ENCODE measurements at places on chromosomes 7 and 10.

DNA sequence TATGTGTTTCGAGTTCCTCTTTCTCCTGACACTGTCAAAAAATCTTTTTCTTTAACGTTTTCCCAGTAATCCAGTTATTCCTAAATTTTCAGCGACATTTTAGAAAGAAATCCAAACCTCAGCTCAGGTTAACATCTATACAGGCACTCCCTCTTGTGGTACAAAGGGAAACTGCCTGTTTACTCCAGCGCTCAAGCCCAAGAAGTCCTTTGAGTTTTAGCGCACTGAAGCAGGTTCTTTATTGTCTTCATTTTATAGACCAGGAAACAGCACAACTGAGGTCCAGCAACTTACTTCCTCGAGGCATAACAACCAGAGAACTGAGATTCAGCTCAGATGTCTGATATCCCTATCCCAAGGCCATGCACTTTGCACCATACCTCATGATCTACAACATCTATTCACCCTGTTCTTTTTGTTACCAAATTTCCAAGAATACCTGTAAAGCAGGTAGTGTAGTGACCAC, 287.2 kb upstream of the MKLN1 start:
- no peak for DNase-seq

DNA sequence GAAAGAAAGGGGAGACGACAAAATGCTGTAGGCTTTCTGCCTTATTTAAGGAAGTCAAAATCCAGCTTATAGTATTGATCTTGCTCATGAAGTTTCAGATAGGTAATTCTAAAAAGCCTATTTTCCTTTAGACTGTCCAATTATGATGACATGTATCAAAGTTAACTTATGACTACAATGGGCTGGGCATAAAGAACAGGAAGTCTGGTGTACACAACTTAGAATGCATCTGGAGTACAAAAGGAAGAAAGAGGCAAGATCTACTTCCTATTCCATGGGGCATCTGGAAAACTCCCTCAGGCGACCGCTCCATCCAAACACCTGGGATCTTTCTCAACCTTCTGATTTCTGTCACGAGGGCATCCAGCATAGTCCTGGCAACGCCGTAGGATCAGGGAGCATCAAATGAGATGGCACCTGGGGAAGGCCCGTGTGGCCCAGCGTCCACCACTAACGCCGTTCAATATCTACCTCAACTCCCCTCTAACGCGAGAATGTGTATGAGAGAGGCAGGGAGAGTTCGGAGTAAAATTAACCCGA, 512 bp downstream of the FAM24B start:
- DNase-seq: no peak

DNA sequence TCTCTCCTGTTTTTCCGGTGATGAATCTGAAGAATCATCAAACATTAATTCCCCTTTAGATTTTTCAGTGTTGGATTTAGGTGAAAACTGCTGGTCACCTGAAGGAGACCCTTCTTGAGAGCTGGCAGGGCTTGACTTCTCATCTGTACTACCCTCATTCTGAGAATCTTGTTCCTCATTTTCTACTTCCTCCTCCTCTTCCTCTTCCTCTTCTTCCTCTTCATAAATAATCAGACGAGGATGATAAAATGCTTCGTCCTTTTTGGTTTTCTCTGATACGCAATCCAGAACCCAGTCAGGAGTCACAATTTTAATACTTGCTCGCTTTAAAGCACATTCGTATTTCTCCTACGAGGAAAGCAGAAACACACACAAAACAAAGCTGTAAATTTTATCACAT, 26.9 kb downstream of the PAXIP1 start:
- DNase-seq: no peak

GRCh38 chr10:37934791-37935190, 41.7 kb downstream of the ZNF25 start:
- no peak for DNase-seq

GRCh38 chr7:90701021-90701420, 104.9 kb downstream of the CDK14 start:
- no peak for DNase-seq

DNA sequence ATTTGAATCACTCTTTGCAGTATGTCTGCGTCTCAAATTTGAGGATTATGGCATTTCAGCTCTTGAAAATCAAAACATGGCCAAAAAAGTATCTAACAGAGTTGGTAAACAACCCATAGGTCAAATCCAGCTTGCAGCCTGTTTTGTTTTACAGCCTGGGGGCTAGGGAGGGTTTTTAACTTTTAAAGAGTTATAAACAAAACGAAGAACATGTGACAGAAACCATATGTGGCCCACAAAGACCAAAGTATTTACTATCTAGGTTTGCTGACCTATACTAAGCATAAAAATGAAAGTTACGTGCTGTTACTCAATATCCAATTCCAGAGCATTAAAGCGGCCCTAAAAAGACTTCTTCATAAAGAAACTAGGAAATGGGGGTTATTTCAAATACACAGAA, 55.5 kb upstream of the STARD3NL start:
- no peak for DNase-seq

- no peak for DNase-seq
These were observed 4.1 kb downstream of the PRSS2 start for GRCh38 chr7:142774826-142775225.

- peak; percentile 85 for DNase-seq
These were observed 364.8 kb downstream of the SFMBT2 start for GRCh38 chr10:7045891-7046599.

GRCh38 chr7:24786941-24787340, 29.7 kb upstream of the GSDME start:
- DNase-seq: no peak

DNA sequence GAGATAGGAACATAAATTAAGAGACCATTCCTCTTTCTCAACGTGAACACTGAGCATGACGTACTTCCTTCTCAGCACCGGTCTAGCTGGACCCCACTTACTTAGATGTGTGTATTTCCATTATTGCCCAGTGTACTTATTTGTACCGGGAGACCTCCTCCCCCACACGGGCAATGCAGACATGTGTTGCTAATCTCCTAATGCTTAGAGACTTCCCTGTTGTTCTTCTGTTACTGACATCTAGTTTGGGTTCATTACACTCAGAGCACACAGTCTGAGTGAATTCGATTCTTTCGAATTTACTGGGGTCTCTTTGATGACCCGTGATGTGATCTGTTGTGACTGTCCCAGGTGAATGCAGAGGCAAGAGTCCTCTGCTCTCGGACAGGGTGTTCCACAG, 260.0 kb downstream of the MAD1L1 start:
- no peak for DNase-seq

- DNase-seq: no peak
These were observed 123.3 kb upstream of the FZD1 start for GRCh38 chr7:91140982-91141381.

DNA sequence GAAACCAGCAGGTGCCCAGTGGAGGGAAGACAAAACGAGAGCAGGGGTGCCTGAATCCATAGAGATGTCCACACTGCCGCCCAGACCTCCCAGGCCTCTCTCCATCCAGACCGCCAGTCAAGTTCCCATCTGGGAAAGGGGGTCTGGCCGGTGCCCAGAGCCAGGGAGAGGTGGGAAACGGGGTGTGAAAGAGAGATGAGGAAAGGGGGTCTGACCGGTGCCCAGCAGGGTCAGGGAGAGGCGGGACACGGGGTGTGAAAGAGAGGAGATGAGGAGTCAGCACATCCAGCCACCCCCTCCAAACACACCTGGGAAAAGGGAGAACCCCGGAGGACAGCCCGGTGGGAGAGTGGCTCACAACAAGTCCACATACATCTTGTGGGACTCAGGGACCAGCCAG, 185.8 kb downstream of the PTPRN2 start:
- no peak for DNase-seq

DNA sequence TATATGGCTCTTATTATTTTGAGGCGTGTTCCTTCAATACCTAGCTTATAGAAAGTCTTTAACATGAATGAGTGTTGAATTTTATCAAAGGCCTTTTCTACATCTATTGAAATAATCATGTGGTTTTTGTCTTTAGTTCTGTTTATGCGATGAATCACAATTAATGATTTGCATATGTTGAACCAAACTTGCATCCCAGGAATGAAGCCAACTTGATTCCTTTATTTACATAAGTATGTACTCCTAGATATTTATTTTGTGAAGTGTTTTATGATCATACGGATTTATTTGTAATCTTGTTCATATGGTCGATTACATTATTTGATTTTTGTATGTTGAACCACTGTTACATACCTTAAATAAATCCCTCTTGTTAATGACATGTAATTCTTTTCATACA, 244.3 kb upstream of the KCND2 start:
- no peak for DNase-seq

GRCh38 chr10:12844811-12845483, 156.6 kb downstream of the CCDC3 start:
- DNase-seq: no peak

DNA sequence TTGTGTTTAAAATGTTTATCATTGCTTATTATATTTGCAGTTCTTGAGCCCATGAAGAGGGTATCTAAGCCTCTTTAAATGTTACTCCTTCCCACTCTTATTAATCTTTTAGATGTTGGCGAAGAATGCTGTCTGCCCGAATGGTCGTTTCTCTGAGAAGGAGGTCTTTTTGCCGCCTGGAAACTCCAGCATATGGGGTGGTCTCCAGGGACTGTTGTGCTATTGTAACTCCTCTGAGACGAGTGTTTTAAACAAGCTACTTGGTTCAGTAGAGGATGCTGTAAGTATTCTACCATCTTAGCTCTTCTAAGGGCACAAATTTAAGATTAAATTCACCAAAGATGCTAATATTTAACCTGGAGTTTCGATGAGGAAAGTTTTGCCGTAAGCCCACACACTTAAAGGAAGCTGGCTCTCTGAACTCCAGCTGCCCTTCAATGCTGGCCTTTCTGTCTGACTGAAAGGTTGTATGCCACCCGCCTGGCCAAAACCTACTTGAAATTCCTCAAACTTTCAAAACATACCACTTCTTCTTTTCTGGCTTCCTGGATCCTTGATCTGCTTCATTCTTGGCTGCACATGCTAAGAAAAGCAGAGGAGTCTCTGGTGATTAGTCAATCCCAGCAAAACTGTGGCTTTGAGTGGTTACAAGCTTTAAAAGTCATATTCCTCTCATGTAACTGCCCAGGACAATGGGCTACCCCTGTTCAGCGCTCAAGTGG, 74.7 kb downstream of the ABCA13 start:
- DNase-seq: no peak

- DNase-seq: no peak
These were observed 6.4 kb upstream of the DYNC2I1 start for GRCh38 chr7:158849768-158850544.

GRCh38 chr7:73909996-73910395, 49.0 kb downstream of the TMEM270 start:
- no peak for DNase-seq

DNA sequence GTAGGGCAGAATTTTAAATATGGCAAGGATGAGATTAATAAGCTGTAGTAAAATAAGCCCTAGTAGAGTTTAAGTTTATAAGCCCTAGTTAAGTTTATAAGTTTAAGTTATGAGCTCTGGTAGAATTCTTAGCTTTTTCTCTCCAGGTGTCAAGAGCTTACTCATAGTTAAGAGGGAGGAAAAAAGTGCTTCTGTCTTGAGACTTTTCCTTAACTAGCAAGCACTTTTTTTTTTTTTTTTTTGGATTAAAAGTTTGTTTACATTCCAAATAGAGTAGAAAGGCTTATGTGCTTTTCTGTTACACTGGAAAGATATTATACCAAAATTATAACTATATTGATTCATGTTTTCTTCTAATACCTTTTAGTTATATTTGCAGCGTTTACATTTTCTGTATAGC, 25.5 kb upstream of the MPP7 start:
- DNase-seq: no peak

DNA sequence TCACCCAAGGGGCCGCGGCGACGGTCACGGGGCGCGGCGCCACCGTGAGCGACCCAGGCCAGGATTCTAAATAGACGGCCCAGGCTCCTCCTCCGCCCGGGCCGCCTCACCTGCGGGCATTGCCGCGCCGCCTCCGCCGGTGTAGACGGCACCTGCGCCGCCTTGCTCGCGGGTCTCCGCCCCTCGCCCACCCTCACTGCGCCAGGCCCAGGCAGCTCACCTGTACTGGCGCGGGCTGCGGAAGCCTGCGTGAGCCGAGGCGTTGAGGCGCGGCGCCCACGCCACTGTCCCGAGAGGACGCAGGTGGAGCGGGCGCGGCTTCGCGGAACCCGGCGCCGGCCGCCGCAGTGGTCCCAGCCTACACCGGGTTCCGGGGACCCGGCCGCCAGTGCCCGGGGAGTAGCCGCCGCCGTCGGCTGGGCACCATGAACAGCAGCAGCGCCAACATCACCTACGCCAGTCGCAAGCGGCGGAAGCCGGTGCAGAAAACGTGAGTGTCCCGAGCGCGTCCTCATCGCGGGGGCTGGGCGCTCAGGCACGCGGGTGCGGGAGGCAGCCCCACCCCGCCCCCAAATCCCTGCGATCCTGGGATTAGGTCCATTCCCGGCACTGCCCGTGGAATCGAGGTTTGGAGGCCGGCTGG, 509 bp downstream of the AHR start:
- no peak for DNase-seq

DNA sequence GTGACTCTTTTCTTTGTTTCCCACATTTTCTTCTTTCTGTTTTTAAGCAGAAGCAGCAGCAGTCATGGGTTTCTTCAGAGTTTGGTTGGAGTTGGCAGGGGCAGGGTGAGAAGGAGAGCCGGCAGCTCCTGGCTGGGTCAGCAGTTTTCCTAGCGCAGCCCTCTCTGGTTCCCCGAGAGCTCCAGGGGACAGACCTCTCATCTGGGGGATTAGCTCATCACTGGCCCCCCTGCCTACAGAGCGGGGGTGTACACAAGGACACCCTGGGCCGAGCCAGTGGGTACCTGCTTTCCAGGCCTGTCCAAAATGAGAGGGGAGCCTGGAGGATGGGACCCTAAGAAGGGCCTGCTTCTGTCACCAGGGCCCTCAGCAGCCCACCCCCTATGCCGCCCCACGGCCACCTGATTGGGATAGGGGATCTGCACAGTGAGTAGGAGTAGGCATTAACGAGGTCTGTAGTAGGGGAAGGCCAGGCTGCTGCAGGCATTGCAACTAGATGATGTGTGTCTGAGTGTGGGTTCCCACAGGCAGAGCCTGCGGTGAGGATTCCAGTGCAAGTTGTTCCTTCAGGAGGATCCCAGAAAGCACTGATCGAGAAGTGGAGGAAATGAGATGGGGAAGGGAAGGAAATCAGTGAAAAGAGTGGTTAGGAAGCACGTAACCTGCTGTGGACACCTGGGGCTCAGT, 122.9 kb upstream of the PPIF start:
- DNase-seq: no peak

DNA sequence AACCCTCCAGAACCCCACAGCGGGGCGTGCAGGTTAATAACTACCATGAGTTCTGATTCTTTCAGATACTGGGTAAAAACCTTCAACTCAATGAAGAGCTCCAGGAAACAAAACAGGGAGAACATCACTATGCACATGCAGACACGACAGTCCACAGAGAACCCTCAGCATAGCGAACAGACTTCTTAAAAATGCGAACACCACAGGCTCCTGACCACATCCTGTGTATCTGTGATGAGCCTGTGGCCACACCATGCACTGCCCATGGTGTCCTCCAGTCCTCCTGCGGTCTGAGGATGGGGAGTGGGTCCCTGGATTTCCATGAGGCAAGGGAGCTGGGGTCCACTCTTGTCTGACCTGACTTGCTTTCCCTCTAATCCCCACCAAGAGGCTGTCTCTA, 107.2 kb downstream of the COBL start:
- no peak for DNase-seq
